ENCODE measurements at places on chromosomes 16 and 17.

DNA sequence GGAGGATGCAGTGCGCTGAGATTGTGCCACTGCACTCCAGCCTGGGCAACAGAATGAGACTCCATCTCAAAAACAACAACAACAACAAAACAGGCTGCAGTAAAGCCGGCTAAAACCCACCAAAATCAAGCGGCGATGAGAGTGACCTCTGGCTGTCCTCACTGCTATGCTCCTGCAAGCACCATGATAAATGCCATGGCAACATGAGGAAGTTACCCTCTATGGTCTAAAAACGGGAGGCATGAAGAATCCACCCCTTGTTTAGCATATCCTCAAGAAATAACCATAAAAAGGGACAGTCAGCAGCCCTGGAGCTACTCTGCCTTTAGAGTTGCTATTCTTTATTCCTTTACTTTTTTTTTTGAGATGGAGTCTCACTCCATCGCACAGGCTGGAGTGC, 8.4 kb upstream of the LGALS3BP start:
- no peak for DNase-seq

- peak; percentile 87 for DNase-seq
Measured at GRCh38 chr17:39636927-39637736, at the start of gene STARD3. Gene STARD3 (plus strand): TSS chr17:39637144. CDS start chr17:39653532, 16,388 bp downstream.

DNA sequence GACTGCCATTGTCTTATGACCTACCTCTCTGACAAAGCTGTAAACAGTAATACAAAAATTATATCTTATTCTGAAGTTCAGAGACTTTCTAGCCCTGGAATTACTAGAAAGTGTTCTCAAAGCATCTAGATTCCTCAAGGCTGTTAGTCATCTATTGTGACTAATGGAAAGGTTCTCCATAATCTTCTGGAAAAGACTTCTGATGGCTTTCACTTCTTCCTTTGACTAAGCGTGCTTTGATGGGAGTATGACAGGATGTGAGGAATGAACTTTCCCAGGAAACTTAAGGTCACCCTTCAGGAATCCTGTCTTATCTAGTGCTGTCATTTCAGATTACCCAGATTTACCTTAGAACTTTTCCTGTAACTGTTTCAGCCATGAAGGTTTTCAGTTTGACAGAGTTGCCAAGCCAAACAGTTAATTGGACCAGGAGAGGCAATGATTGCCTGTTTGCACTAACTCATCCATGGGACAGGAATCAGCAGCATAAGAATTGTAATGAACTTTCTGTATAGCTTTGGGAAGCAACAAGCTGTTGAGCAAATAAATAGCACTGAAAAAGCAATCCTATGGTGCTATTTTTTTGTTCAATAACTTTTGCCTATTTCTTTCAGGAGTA, 43.5 kb downstream of the AP2B1 start:
- no peak for DNase-seq

DNA sequence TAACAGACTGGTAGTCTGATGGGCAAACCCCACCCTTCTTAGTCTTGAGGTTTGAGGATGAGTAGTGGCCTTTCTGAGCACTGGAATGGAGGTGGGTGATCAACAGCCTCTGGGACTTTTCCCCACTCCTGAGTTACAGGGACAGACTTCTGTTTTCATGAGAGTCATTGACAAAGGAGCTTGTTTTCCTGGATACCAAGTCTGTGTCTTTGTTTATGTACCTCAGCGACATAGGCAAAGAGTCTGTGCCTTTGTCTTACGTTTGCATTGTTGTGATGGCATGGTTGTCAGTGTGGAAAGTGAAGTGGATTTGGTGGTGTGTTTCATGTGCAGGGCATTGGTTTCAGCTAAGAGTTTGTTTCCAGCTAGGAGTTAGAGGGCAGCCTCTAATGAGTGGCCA, 17.5 kb downstream of the EPN2 start:
- DNase-seq = no peak

GRCh38 chr17:8997994-8998628, 23.2 kb upstream of the NTN1 start:
- DNase-seq = peak; percentile 75

- no peak for DNase-seq
Measured at GRCh38 chr16:12067714-12068401, 91.3 kb downstream of the SNX29 start.

GRCh38 chr16:53643474-53643873, 60.2 kb downstream of the RPGRIP1L start:
- DNase-seq = no peak

- no peak for DNase-seq
Measured at GRCh38 chr17:47686276-47686635, 7.7 kb upstream of the TBKBP1 start.

DNA sequence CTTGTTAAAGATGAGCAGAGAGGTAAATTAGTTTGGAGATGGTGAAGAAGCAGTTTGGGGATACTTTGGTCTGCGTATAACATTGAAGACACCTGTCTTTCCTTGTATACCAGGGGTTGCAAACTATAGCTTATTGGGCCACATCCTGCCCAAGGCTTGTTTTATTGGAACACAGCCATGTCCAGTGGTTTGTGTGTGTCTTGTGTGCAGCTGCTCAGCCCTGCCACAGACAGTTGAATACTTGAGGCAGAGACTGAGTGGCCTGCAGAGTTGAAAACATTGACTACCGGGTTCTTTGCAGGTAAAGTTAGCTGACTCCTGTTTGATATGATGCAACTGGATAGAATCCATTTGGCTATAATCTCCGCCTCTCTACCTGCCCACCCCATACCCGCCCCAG, 224.4 kb downstream of the PRKCA start:
- DNase-seq = no peak

DNA sequence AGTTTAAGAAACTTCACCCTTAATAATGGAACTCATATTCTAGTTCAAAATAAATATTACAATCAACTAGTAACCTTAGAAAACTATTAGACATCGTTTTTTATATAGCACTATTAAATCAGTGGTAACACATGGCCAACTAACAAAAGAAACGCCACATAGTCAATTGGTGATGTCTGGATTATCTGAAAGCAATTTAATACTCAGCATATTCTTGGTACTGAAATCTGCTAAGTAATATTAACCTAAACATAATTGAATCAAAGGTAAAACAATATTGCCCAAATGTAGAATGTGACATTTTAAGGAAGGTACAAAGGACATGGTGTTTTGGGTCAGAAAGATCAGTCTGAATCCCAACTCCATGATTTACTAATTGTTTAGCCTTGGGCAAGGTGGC, 11.1 kb upstream of the RSL1D1 start:
- DNase-seq = no peak

- no peak for DNase-seq
Measured at GRCh38 chr17:61054436-61054835, 345.2 kb upstream of the TBX2 start.

GRCh38 chr17:2815781-2816185, 19.5 kb downstream of the RAP1GAP2 start:
- DNase-seq = no peak

- no peak for DNase-seq
Measured at GRCh38 chr16:15873301-15873700, 15.1 kb downstream of the CEP20 start.

DNA sequence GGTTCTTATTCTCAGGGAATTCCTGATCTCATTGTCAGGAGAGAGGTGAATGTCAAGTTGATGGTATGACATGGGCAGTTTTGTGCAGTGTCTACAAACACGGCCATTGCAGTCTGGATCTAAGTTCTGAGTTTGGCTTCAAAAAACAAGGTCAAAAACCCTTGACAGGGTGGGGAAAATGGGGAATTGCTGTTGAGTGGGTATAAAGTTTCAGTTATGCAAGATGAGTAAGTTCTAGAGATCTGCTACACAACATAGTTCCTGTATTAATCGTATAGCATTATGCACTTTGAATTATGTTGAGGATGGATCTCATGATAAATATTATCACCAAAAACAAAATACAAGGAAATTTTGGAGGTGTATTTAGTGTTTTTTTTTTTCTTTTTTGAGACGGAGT, 36.6 kb upstream of the CARMIL2 start:
- no peak for DNase-seq

DNA sequence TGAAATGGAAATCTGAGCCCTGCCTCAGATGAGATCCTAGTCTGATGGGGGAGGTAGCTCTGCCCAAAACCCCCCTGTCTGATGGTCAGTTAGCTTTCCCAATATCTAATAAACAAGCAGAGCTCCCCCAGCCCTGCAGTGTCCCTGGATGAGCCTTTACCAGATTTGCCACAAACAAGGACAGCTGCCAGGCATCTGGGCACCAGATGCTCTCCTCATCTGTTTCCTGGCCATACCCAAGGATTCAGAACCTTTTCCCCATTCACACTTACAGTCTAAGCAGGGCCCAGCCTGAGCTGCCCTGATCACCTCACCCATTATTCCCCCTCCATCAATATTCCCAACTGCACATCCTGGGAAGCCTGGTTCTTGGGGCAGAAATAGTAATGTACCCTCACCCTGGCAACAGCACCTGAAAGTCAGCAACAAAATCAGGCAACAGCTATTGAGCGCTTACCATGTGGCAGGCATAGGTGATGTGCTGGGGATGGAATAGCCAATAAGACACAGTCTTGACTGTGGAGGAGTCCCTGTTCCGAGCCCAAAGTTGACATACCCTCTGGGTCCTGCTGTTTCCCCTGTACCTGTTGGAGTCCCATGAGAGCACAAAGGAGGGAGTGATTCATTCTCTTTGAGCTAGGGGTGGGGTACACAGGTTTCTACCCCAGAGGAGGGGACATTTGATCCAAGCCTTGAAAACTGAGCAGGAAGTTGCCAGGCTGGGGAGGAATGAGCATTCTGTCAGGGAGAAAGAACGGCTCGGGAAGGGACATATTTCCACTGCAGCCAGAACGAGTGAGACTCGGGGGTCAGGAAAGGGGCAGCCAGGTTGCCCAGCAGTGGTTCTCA, 147.4 kb downstream of the TMEM132E start:
- no peak for DNase-seq

GRCh38 chr16:25812215-25812614, 120.5 kb downstream of the HS3ST4 start:
- no peak for DNase-seq

- no peak for DNase-seq
Measured at GRCh38 chr16:47865337-47865855, 290.4 kb downstream of the ABCC12 start.
